ENCODE measurements at places on chromosomes 1 and 21.

DNA sequence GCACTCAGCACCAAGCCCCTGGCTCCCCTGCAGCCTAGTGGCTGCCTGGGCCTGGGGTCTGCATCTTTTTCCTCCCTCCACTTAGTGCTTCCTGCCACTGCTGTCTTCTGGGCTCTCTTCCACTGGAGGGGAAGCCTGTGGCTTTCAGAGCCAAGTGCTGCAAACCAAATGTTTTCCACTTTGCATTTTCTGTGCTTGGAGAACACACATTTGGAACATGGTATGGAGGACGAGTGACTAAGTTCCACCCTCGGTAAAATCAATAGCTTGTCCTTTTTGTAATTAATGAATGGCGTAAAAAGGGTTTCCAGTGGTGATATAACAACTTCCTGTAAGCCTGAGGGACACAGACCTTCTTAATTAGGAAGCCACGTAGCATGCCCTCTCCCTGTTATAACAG is 10.1 kb upstream of the GPR153 start:
- DNase-seq, result no peak

GRCh38 chr1:54357967-54358366 is 48.2 kb downstream of the SSBP3 start:
- DNase-seq, result no peak

DNA sequence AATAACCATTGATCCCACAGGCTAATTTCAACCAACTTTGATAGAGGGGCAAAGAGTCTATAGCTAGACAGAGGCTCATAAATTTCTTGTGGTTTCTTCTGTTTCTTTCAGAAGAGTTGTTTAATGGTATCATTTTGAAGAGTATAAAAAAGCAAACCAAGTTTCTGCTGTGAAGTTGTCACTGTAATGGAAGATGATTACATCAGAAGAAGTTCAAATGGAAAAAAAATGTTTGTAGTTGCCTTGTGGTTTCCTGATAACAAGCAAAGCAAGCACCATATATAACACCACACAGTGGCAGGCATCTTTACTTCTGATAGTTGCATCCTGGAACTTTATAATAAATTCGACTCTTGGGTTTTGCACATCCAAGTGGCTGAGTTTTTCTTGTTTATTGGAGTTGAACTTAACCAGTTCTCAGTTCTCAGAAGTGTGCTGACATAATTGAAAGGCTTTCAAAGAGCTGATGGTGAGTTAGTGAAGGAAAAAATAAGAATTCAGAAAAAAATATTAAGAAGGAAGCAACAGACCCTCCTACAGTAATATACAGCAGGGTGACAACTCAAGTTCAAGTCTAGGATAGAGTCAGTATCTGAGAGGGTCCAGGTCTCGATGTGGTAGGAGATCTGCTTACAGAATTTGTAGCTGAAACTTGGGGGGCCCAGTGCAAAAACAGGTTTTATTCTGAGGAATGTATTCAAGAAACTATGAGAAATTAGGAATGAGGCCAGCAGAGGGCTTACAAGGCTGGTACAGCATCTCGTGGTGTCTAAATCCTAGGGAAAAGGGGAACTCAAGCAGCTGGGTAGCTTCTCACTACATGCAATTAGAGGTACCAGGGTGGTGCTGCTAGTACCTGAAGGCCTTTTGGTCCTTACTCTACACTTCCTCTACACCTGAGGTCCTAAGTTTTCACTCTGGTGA is 123.5 kb downstream of the CRB1 start:
- no peak for DNase-seq

GRCh38 chr1:41955461-41956159 is 36.9 kb upstream of the HIVEP3 start:
- peak; percentile 89 for DNase-seq

GRCh38 chr1:234843946-234844345 is 234.0 kb upstream of the IRF2BP2 start:
- no peak for DNase-seq

DNA sequence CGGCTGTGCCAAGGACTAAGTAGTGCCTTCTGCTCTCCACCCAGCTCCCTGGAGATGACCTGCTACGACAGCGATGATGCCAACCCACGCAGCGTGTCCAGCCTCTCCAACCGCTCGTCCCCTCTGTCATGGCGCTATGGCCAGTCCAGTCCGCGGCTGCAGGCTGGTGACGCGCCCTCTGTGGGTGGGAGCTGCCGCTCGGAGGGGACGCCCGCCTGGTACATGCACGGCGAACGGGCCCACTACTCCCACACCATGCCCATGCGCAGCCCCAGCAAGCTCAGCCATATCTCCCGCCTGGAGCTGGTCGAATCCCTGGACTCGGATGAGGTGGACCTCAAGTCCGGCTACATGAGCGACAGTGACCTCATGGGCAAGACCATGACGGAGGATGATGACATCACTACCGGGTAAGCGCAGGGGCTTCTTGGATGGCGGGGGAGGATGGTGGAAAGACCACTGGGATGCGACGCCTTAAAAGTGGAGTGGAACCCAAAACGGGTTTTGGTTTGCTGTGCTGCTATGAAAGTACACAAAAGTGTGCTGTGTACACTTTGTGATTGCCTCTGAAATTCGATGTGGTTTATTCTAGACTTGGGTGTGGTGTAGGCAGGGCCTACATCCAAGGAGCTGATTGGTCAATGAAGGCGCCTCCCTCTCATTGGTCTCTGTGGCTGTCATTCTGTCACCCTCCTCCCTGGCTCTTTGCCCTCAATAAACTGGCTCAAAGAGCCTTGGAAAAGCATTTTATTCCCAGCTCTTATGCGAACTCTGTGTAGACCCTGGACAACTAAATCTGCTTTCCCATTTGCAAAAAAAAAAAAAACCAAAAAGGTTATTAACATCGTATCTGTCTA is 110.4 kb upstream of the IPO9 start:
- no peak for DNase-seq

- no peak for DNase-seq
These were observed 24.9 kb downstream of the NGF start for GRCh38 chr1:115313182-115313581.

GRCh38 chr1:111576547-111576946 is 43.0 kb upstream of the RAP1A start:
- DNase-seq, result no peak
